ENCODE measurements at places on chromosomes 3 and 15.

- no peak for DNase-seq
Measured at GRCh38 chr15:98177966-98178592, 217.6 kb downstream of the ARRDC4 start.

DNA sequence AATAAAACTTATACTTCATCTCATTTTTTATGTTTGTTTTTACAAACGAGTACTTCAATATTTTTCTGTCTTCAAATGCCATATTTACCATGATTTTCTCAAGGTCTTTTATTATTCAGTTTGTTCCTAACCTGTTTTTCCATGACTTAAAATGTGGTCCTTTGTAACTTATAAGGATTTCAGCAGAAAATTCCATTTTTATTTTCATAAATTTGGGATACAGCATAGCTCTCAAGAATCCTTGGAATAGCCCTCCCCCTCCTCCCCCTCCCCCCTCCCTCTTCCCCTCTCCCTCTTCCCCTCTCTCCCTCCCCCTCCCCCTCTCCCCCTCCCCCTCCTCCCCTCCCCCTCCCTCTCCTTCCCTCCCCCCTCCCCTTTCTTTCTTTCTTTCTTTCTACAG is 14.9 kb upstream of the STX19 start:
- no peak for DNase-seq

- no peak for DNase-seq
Measured at GRCh38 chr3:108342837-108343486, 46.6 kb downstream of the HHLA2 start.

DNA sequence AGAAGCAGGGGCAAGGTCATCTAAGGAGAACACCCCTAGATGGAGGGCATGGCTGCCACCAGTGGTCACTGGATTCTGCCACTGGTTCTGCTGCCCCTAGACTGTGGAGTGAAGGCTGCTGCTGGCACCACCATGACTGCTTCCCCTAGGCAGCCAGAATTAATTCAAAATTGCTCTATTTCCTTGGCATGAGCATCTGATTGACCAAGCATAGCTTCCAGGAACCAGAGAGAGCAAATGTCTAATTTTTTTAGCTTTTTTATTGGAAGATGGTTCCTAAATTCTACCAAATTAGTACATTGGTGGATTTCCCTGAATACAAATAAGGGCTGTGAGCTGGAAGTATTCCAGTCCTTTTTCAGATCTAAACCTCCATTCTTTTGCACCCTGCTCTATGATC is 270.2 kb upstream of the GBE1 start:
- no peak for DNase-seq

DNA sequence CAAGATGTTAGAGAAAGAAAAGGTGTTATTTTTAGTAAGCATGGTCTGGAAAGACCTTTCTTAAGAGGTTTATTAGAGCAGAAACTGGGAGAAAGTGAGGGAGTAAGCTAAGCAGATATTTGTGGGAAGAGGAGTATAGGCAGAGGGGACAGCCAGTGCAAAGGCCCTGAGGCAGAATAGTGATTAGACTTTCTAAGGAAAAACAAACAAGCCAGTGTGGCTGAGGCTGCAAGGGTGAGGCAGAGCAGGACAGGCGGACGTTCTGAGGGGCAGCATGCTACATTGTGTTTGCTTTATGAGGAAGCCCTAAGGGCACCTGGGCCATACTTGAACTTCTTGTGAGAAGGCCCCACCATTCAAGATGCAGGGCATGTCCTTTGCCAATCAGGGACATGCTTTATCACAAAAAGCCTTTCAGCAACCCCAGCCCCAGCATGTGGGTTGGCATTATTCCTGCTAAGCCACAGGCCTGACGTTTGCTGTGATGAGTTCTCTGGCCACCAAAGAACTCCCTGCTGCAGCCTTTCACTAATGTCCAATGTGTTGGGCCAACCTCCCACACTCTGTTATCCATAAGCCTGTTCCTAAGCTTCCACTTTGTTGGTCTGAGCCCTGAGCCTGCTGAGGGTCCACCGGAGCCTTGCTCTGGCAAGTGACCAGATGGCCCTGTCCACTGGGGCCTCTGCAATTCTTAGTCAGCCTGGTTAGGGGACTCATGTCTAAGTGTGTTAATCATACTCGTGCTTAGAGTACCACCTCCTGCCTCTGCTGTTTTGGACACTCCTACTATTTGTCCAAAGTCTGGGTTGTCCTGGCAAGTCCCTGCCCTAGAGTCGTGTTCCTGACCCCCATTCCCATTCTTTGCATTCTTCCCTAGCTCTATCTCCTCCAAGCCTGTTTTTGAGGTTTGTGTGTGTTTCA is 209.9 kb upstream of the CTNNB1 start:
- no peak for DNase-seq

DNA sequence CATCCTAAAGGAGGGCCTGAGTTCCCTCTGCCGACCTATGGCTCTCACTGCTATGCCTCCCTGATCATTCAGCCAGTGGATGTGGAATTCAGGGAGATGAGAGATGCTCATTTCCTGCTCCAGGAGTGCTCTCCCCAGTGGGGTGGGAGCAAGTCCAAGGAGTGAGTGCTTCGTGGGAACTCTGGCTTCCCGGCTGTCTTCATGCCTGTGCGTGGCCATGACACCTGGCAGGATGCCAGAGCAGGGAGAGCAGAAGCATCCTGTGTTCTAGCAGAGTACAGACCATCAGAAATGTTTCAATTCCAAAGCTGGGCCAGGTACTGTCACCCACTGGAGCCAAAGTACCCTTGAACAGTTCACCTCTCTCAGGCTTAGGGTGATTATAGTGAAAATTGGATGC is 45.1 kb downstream of the APH1B start:
- DNase-seq, result no peak

DNA sequence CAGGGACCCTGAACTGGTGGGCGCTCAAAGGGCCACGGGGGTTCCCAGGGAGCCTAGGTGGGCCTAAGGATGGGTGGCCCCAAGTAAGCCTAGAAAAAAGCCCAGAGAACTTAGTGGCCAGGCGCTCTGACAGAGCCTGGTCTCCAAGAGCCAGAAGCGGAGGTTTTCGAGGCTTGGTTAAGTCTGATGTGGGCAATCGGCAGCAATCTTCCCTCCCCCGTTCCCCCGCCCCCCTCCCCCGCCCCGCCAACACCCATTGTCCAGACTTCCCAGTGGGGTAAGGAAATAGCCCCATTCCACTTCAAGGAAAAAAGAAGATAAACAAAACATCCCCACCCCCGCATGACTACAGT is 6.7 kb downstream of the EOMES start:
- DNase-seq, result no peak

GRCh38 chr15:69810431-69811354 is 287.0 kb downstream of the TLE3 start:
- DNase-seq, result no peak

DNA sequence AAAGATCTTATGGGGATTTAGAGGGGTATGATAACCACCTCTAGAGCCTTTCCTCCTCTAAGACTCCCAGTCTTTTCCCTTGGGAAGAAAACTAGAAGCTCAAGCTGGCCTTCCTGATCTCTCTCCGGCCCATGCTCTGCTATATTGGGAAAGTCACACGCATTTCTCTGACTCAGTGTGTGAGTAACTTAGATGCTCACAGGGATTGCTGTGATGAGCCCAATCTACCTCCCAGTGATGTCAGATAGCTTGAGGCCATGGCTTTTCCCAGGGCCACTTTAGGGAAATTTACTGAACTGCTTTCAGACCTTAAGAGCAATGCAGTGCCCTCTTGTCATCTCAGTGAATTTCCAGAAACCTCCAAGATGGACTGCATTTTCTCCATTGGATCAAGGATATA is 8.6 kb upstream of the ST8SIA2 start:
- no peak for DNase-seq

DNA sequence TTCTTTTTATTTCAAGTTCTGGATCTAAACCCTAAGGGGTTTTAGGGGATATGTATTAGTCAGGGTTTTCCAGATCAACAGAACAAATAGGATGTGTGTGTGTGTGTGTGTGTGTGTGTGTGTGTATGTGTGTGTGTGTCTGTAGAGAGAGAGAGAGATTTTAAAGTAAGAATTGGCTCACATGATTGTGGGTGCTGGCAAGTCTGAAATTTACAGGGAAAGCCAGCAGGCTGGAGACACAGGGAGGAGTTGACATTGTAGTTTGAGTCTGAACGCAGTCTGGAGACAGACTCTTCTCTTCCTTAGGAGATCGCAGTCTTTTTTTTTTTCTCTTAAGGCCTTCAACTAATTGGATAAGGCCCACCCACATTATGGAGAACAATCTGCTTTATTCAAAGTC is 428.8 kb upstream of the TBL1XR1 start:
- DNase-seq, result no peak

GRCh38 chr3:5485427-5485826 is 297.9 kb downstream of the EDEM1 start:
- no peak for DNase-seq

- DNase-seq, result no peak
Measured at GRCh38 chr3:74614107-74614967, at the start of gene CNTN3. Gene CNTN3 (minus strand): TSS chr3:74614659. CDS start chr3:74521112, 93,547 bp downstream.

Data from stimulated activated CD8-positive, alpha-beta memory T cell treated with anti-CD3 and anti-CD28 coated beads, Interleukin-7, amount 100 ng/mL, for 1 hour (primary cell).